ENCODE measurements at places on chromosomes 1 and 21. TPM values are rescaled to one million over a fixed set of nuclear protein-coding genes. Genes with fewer than 3 reads are reported as not detected.
A peak's percentile ranks its signal among the peaks of the same experiment; 100 is the strongest.

- H3K36me3 ChIP-seq, result peaks cover 3% of the 10 kb centered on the region
- no peak for DNase-seq
- no peaks in the 10 kb centered on the region for H3K4me1 ChIP-seq
- no peaks in the 10 kb centered on the region for H3K27me3 ChIP-seq
- peak overlapping the region; percentile 22 for H3K27ac ChIP-seq
- no peak overlapping the region for H3K4me3 ChIP-seq
Observed at GRCh38 chr1:17618558-17619247, 79.2 kb downstream of the ARHGEF10L start.

- H3K4me3 ChIP-seq, result no peak overlapping the region
- H3K36me3 ChIP-seq, result no peaks in the 10 kb centered on the region
- no peaks in the 10 kb centered on the region for H3K27me3 ChIP-seq
- no peak overlapping the region for H3K27ac ChIP-seq
Observed at GRCh38 chr1:67941746-67942145, 108.5 kb upstream of the GNG12 start.

DNA sequence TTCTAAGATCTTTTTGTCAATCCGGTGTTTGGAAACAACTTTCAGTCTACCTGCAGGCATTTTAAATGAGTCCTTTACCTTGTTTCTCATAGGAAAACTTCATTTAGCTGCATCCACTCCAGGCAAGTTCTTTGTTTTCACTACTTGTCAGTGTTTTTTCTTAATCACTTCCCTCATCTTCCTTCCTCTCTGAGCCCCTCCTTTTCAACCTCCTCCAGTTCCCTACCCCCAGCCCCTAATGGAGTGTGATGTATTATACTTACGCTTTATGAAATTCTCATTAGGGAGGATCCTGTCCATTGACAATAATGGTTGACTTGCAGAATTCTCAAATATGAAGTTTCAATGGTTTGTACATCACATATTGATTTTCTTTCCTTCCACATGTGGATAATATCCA is 62.5 kb upstream of the BACH1 start:
- H3K4me1 ChIP-seq, result peaks cover 20% of the 10 kb centered on the region
- no peak overlapping the region for H3K4me3 ChIP-seq
- DNase-seq, result no peak
- H3K27me3 ChIP-seq, result no peaks in the 10 kb centered on the region
- H3K27ac ChIP-seq, result no peak overlapping the region

The CLCA4 gene
- total RNA-seq, result not detected

All from Caco-2 (cell line).